Cardiac ventricle fibroblast (primary cell): ENCODE measurements at places on chromosomes 1 and 21. TPM values are rescaled to one million over a fixed set of nuclear protein-coding genes. Genes with fewer than 3 reads are reported as not detected.

Gene S100A14
- not detected in 2 replicates for total RNA-seq

Gene OR6N1
- not detected in 2 replicates for total RNA-seq

Gene ZNF695
- total RNA-seq = 0.20 and 0.50 TPM in 2 replicates

Gene CSF3R
- total RNA-seq = not detected in 2 replicates

Gene IRF6
- total RNA-seq = under 0.01 and 0.39 TPM in 2 replicates

Gene C1orf141
- not detected in 2 replicates for total RNA-seq
